Activated CD8-positive, alpha-beta T cell treated with anti-CD3 and anti-CD28 coated beads, Interleukin-2, amount 10 ng/mL, durations not matched to agents 7 days and 5 days (primary cell): ENCODE measurements at places on chromosomes 3 and 15. TPM values are rescaled to one million over a fixed set of nuclear protein-coding genes. Genes with fewer than 3 reads are reported as not detected.

- no peak for DNase-seq
Observed at GRCh38 chr15:61339516-61339915, 110.4 kb upstream of the RORA start.

- DNase-seq, result no peak
Observed at GRCh38 chr15:29170521-29170920, 99.1 kb downstream of the NSMCE3 start.

- no peak for DNase-seq
Observed at GRCh38 chr3:187215460-187215859, 18.2 kb downstream of the RTP1 start.

DNA sequence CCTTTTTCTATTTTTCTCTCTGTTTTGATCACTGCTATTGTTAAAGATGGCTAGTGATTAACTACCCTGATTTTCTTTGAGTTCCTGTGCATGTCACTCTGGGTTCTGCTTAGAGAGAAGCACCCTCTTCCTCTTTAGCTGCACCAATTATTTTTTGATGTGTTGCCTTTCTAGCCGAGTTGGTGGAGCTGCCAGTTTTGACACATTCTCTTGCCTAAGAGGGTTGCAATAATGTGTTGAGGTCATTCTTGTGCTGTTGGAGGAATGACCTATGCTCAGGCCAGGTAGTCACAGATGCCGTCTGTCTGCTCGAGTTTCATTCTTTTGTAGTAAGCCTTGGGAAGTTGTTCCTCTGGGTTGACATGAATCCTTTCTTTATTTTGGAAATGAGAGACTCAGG is 84.6 kb upstream of the DPH6 start:
- DNase-seq, result no peak

GADL1 gene
- not detected for total RNA-seq

- peak; percentile 34 for DNase-seq
Observed at GRCh38 chr3:9398700-9399336, 1.4 kb downstream of the SETD5 start.

GRCh38 chr15:77022646-77023575 is 28.0 kb downstream of the PSTPIP1 start:
- DNase-seq, result no peak
